Activated CD4-positive, alpha-beta T cell treated with anti-CD3 and anti-CD28 coated beads, Interleukin-2, amount 10 ng/mL, durations not matched to agents 7 days and 5 days (primary cell): ENCODE measurements at places on chromosomes 16 and 17.

- DNase-seq, result no peak
Observed at GRCh38 chr17:31096106-31096436, 1.3 kb downstream of the NF1 start.

GRCh38 chr17:83091257-83092141 lies 12.1 kb downstream of the METRNL start:
- DNase-seq, result no peak

- no peak for DNase-seq
Observed at GRCh38 chr17:10360578-10360977, 12.2 kb downstream of the MYH13 start.

DNA sequence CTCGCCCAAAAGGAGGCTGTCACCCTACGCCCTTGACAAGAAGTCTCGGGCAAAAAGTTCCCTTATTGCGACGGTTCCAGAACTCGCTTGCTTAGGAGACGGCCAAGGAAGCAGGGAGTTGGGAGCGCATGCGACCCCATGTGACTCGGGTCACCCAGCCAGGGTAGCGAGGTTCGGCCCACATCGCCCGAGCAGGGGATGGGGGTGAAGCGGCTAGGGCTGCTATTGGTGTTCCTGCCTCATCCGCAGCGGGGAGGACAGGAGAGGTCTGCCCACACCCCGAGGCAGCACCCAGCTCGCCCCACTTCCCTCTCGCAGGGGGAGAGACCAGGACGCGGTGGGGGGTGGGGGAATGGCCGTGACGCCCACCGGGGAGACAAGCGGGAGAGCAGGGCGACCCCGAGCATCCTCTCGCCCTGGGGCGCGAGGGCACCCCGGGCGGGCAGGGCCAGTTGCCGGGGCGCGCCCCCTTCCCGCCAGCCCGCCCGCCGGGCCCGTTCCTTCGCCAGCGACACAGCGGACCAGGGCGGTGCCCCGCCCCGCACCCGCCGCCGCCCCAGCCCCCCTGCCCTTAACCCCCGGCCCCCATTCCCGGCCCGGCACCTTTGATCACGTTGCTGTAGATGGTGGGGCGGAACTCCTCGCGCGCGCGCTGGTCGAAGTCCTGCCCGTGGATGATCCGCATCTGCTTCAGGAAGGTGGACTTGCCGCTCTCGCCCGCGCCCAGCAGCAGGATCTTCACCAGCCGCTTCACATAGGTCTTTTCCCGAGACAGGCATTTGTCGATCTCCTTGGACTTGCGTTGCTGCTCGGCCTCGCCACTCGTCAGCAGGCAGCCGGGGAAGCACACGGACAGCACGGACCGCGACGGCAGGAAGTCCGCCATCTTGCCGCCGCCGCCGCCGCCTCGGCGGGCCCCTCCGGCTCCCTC lies 567 bp downstream of the GNA13 start:
- DNase-seq, result peak; percentile 65

DNA sequence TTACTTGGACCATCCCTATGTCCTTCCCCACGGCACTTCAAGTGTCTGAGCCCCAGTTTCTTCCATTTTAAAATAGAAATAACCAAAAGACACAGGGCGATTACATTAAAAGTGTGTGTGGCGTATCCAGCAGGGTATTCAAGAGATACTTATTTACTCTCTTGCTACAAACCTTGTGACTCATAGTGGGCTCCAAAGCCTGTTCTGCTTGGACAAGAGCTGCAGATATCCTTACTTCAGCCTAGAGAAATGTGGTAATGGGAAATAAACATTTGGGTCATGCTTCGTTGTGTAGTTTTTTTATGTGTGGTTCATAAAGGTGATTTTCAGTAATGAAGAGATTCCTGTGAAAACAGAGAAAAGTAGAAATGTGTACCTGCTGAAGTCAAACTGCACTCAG lies 288.9 kb upstream of the CDH11 start:
- no peak for DNase-seq

DNA sequence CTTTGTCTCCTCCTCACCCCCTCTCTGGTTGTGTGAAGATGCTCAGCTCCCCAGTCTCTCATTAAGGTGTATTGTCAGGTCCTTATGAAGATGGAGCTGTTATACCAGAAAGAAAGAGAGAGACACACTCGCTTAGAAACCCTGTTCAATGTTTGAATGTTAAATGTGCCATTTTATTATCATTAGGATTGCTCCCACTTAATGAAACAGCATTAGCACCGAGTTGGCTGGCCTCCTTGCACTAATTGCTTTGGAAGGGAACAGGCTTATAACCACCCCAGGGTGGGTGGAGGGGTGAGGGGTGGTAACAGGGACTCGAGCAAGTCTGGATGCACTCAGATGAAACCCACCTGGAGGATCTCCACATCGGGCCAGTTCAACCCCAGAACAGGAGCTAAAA lies 14.4 kb downstream of the PIPOX start:
- DNase-seq, result no peak

DNA sequence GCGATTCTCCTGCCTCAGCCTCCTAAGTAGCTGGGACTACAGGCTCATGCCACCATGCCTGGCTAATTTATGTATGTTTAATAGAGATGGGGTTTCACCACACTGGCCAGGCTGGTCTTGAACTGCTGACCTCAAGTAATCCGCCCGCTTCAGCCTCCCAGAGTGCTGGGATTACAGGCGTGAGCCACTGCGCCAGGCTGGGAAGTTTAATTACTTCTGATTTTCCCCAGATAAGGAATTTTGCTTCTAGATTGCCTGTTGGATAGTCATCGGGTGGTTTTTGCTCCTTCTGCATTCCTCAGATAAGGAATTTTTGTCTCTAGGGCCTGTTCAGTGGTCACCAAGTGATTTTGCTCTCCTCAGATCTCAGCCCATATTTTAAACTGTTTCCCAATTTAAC lies 112.5 kb downstream of the MAP2K4 start:
- DNase-seq, result no peak

DNA sequence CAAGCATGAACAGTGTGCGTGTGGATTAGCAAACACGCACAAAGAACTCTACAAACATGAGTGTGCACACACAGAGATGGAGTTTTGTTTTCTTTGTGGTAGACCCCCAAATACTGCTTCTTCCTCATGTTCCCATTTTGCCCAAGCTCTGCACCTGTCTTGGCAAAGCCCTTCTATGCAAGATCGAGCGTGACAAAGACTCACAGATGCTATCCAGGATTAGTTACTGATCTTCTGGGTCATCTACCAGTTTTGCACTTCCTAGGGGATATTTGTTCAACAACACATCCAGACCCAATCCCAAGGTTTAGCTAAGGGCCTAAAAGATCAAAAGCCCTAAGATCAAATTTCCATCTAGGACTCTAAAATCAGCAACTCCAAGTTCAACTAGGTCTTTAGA lies 16.0 kb downstream of the LRRC36 start:
- DNase-seq, result no peak

DNA sequence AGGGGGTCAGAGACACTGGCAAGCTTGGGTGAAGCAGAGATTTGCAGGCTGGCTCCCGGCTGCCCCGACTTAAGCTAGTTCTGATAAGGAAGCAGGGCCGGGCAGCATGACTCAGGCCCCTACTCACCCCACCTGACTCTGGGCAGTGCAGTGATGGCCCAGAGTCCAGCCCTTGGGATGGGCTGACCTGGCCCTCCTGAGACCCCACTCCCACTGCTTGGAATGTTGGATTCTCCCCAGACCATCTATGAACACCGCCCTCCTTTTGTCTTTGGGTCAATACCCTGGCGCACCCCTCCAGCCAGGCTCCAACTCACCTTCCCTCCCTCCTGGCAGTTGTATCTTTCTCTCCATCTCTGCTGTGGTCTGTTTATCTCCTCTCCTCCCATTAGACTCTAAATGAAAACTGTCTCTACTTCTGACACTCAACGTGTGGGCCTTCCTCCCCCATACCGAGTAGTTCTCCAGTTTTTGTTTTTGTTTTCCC lies 21.0 kb downstream of the LGALS3BP start:
- no peak for DNase-seq

DNA sequence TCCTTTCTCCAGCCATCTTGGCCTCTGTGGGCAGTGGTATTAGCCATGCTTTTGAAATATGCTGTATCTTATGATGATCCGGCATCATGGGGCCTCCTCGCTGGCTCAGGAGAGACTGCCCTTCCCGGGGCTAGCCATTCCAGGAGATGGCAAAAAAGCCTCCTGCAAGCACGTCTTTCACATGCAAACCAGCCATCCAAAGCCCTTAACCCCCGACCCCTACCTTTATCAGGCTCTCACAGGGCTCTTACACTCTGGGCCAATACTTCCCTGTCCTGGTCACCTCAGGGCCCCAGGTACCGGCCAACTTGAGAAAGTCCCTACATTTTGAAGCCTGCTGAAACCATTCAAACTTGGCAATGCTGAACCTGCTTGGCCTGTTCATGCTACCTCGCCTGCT lies 36.4 kb downstream of the MYH13 start:
- no peak for DNase-seq

- DNase-seq, result no peak
Observed at GRCh38 chr16:51326131-51326856, 175.2 kb upstream of the SALL1 start.

- no peak for DNase-seq
Observed at GRCh38 chr17:70011750-70012149, 63.3 kb upstream of the KCNJ16 start.

DNA sequence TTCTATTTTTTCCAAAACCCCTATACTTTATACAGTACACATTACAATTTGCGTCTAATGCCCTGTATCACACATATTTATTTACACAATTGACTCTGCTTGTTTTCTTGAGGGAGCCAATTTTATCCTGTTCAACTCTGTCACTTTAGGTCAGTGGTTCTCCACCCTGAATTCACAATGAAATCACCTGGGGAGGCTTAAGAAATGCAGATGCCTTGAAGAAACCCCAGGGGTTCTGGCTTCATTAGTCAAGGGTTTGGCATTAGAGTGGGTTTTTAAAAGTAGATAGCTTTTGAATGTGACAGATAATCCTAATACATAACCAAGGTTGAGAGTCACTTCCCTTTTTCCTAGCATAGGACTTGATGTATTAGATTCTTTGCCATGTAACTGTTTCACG lies 398.6 kb upstream of the ERCC4 start:
- no peak for DNase-seq

- no peak for DNase-seq
Observed at GRCh38 chr16:58863042-58863441, 128.9 kb upstream of the GOT2 start.

GRCh38 chr17:40479754-40480480 lies 21.5 kb downstream of the TNS4 start:
- no peak for DNase-seq

- no peak for DNase-seq
Observed at GRCh38 chr16:85479972-85480726, 133.0 kb upstream of the GSE1 start.

DNA sequence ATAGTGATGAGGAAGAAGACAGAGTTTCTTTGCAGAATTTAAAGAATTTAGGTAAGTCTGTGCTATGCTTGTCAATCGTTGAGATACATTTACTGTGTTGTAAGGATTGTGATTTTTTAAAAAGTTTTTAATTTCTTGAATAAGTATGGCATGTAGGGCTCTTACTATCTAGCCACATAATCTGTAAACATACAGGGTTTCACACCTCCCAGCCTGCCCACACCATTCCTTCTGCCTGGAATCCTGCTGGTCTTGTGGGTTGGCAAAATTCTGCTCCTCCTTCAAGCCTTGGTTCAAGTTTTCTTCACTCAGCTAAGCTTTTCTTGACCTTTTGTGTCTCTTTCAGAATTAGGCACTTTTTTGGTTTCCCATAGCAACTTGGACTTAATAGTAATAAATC lies 7.5 kb downstream of the ZNHIT3 start:
- DNase-seq, result no peak

- DNase-seq, result no peak
Observed at GRCh38 chr17:348012-348411, 4.6 kb downstream of the RPH3AL start.

- no peak for DNase-seq
Observed at GRCh38 chr17:31462261-31462660, 70.8 kb downstream of the RAB11FIP4 start.

DNA sequence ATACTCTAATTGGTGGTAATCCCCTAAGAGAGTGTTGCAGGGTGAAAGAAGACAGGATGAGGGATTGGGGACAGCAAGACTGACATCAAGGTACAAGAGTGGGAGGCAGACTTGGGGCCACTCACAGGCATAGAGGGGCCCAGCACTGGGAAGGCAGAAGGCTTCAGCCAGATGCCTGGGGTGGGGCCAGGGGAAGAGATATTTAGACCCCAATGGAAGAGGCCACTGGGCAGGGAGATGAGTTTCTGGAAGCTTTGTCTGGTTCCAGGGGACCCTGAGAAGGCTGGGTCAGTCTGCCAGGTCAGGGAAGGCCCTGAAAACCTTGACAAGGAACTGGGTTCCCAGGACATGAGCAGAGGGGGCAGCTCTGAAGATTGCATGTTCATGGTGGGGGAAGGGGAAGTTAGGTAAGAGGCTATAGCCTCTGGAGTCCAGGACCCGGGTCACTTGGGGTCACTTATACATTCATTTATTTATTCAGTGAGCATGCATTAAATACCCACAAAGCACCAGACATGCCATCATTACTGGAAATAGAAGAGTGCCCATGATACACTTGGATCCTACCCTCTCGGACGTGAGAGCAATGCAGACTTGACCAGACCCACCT lies 92.9 kb downstream of the TMEM132E start:
- no peak for DNase-seq

- DNase-seq, result no peak
Observed at GRCh38 chr17:42459256-42459800, 650 bp downstream of the ATP6V0A1 start.

DNA sequence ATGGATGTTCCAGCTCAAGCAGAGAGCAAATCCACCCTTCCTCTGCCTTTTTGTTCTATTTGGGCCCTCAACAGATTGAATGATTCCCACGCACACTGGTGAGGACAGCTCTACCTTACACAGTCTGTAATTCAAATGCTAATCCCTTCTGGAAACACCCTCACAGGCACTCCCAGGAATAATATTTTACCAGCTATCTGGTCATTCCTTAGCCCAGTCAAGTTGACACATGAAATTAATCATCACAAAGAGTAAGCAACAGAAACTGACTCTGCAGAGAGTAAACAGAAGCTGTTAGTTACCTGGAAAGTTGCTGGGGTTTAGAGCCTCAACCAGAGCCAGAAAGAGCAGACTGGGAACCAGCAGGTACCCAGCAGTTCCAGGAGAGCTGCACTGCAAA lies 75.5 kb upstream of the MMP2 start:
- no peak for DNase-seq

GRCh38 chr16:13171313-13171712 lies 269.9 kb downstream of the SHISA9 start:
- no peak for DNase-seq

- no peak for DNase-seq
Observed at GRCh38 chr17:49277638-49278037, 47.1 kb upstream of the PHOSPHO1 start.
